ENCODE measurements at places on chromosomes 5 and 9.

DNA sequence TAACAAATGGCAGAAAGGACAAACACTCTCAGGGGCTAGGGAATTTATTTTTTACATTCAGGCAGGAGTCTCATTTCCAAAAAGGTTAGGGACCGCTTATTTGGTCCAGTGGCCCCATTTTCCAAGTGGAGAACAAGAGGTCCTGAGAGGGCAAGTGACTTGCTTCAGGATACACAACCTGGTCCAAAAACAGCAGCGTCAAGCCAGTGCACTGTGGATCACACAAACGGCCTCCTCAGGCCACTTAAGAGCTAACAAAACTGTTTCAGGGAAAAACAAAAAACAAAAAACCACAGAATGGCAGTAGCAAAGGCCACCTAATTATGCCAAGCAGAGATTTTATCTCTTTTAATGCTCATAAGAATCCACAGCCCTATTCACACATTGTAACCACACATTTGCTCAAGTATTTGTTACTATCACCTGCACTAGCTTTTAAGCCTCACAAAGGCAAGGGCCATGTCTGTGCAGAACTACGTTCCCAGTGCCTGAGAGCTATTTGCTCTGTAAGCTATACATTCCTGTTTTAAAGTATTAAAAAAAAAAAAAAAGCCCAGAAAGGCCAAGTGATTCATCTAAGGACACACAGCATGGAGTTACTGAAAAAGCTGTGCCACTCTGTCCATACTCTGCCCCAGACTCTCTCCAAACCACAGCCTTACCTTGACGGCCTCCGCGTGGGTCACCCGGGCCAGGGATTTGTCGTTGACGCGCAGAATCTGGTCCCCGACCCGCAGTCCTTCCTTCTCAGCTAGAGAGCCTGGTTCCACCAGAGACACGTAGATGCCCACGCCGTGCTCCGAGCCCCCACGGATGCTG, 1.5 kb downstream of the WHRN start:
- peaks cover 45% of the 10 kb centered on the region for H3K4me1 ChIP-seq
- H3K36me3 ChIP-seq: no peaks in the 10 kb centered on the region
- H3K27ac ChIP-seq: no peak overlapping the region
- peaks cover 66% of the 10 kb centered on the region for H3K27me3 ChIP-seq

- no peaks in the 10 kb centered on the region for H3K27me3 ChIP-seq
- DNase-seq: no peak
- no peaks in the 10 kb centered on the region for H3K4me1 ChIP-seq
- no peak overlapping the region for H3K4me3 ChIP-seq
These were observed 10.4 kb upstream of the ORM1 start for GRCh38 chr9:114312513-114312875.

DNA sequence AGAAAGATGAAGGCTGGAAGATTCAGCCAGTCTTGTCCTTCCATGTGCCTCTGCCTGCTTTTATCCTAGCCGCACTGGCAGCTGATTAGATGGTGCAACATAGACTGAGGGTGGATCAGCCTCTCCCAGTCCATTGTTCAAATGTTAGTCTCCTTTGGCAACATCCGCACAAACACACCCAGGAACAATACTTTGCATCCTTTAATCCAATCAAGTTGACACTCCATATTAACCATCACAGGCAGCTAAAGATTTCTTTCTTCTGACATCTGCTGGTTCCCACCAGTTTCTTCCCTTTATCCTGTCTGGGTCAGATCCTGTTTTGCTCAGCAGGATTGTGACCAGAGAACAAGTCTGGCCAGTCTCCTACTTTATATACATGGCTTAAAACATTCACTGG, 276.5 kb upstream of the TYRP1 start:
- no peak for DNase-seq
- no peak overlapping the region for H3K4me3 ChIP-seq
- no peaks in the 10 kb centered on the region for H3K27me3 ChIP-seq
- H3K27ac ChIP-seq: no peak overlapping the region
- H3K36me3 ChIP-seq: no peaks in the 10 kb centered on the region

- no peaks in the 10 kb centered on the region for H3K4me1 ChIP-seq
- H3K4me3 ChIP-seq: no peak overlapping the region
- no peak overlapping the region for H3K27ac ChIP-seq
- no peaks in the 10 kb centered on the region for H3K27me3 ChIP-seq
- DNase-seq: no peak
- H3K36me3 ChIP-seq: peaks cover 9% of the 10 kb centered on the region
These were observed 22.9 kb upstream of the HMGCS1 start for GRCh38 chr5:43336159-43336558.

GRCh38 chr9:97954550-97954989, 16.6 kb upstream of the HEMGN start:
- H3K27ac ChIP-seq: no peak overlapping the region
- peak; percentile 5 for DNase-seq
- no peaks in the 10 kb centered on the region for H3K36me3 ChIP-seq
- no peaks in the 10 kb centered on the region for H3K4me1 ChIP-seq
- H3K4me3 ChIP-seq: no peak overlapping the region

- no peaks in the 10 kb centered on the region for H3K4me1 ChIP-seq
- no peak overlapping the region for H3K27ac ChIP-seq
- DNase-seq: no peak
- H3K36me3 ChIP-seq: peaks cover 11% of the 10 kb centered on the region
- H3K4me3 ChIP-seq: no peak overlapping the region
These were observed 13.8 kb downstream of the SGTB start for GRCh38 chr5:65708145-65708544.

GRCh38 chr9:13608451-13608850, 329.0 kb upstream of the MPDZ start:
- H3K4me3 ChIP-seq: peak overlapping the region; percentile 67
- no peak for DNase-seq
- no peaks in the 10 kb centered on the region for H3K36me3 ChIP-seq
- peaks cover 19% of the 10 kb centered on the region for H3K4me1 ChIP-seq

DNA sequence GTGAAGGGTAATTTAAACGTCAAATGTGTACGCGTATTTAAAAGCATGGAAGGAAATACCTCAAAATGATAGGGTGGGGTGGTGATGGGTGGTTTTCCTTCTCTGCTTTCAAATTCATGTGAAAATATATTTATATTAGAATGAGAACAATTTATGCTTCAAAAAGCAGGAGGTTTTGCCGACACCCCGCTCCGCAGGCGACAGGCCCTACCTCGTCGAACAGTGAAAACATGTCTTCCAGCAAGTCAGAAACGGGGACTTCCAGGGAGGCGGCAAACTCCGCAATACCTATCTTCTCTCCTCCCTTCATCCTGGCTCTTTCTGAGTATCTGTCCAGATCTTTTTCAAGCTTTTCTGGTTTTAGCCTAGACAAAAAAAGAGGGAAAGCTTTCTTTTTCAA, 28.5 kb upstream of the SLC6A3 start:
- H3K27ac ChIP-seq: no peak overlapping the region
- no peaks in the 10 kb centered on the region for H3K4me1 ChIP-seq
- DNase-seq: no peak
- H3K36me3 ChIP-seq: no peaks in the 10 kb centered on the region
- H3K27me3 ChIP-seq: no peaks in the 10 kb centered on the region

DNA sequence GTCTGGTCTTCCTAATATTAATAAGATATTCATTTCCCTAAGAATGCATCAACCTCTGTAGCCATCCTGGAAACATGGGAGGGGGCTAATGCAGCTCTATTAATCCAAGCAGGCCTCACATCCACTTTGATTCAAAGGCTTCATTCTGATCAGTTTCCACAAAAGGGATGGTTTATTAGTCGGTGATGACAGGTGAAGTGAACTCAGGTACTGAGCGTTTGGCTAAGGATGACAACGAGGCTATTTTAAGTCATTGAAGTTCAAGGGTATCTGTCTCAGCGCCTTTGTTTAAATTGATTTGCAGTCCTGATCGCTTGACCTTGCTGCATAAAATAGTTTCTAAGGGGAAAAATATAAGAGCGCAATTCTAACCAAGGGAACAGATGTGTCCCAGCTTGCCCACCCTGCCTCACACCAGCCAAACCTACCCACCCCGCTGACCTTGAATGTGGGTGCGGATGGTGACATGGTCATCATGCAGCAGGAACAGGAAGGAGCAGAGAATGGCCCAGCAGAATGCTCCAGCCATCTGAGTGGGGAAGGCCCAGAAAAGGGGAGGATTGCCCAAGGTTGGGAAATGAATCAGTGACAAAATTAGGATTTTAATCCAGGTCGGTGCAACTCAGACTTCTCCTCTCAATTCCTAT, 70.5 kb upstream of the ZNF618 start:
- H3K4me1 ChIP-seq: no peaks in the 10 kb centered on the region
- no peaks in the 10 kb centered on the region for H3K36me3 ChIP-seq
- no peaks in the 10 kb centered on the region for H3K27me3 ChIP-seq
- H3K27ac ChIP-seq: no peak overlapping the region
- no peak overlapping the region for H3K4me3 ChIP-seq
